ENCODE measurements at places on chromosomes 16 and 17.

- H3K27me3 ChIP-seq: no peaks in the 10 kb centered on the region
- no peak overlapping the region for H3K27ac ChIP-seq
- no peak overlapping the region for H3K4me3 ChIP-seq
- no peaks in the 10 kb centered on the region for H3K36me3 ChIP-seq
- DNase-seq: no peak
- H3K4me1 ChIP-seq: no peaks in the 10 kb centered on the region
Measured at GRCh38 chr16:78894886-78895285, 705.7 kb downstream of the MAF start.

- no peaks in the 10 kb centered on the region for H3K4me1 ChIP-seq
- no peak for DNase-seq
- H3K27me3 ChIP-seq: no peaks in the 10 kb centered on the region
- no peak overlapping the region for H3K27ac ChIP-seq
- H3K36me3 ChIP-seq: no peaks in the 10 kb centered on the region
Measured at GRCh38 chr16:8168016-8168415, 422.3 kb downstream of the TMEM114 start.

DNA sequence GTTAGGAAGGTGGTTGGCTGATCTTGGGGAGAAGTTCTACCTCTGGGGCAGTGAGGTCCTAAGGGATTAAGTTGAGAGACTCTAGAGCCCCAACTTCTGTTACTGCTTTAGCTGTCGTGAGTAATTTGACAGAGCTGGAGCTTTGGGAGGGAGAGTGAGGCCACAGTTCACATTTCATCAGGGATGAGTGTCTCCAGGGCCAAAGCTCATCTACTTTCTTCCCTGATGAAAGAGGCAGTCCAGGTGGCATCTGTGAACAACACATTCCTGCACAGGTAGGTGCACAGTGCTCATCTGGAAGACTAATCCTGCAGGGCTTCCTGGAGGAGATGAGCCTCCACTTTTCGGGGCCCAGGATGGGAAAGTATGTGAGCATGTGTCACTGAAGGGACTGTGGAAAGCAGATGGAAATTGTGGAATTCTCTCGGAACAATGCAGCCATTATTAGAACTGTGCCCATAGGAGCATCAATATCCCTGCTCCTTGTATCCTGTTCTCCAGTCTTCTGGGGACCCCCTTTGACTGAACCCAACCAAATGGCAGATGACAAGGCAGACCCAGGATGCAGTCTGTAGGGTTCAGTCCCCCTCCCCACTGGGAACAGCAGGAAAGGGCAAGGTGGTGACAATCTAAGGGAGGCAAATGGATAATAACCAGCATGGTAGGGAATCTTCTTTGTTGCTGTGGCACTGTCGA lies 9.0 kb downstream of the DYNLL2 start:
- H3K4me3 ChIP-seq: no peak overlapping the region
- no peaks in the 10 kb centered on the region for H3K27me3 ChIP-seq
- H3K36me3 ChIP-seq: peaks cover 73% of the 10 kb centered on the region

- H3K36me3 ChIP-seq: peaks cover 15% of the 10 kb centered on the region
- H3K27me3 ChIP-seq: no peaks in the 10 kb centered on the region
- DNase-seq: no peak
- peaks cover 57% of the 10 kb centered on the region for H3K4me1 ChIP-seq
- no peak overlapping the region for H3K27ac ChIP-seq
- H3K4me3 ChIP-seq: no peak overlapping the region
Measured at GRCh38 chr16:8959921-8960787, 3.6 kb downstream of the USP7 start.

- no peaks in the 10 kb centered on the region for H3K27me3 ChIP-seq
- no peak overlapping the region for H3K27ac ChIP-seq
- no peak overlapping the region for H3K4me3 ChIP-seq
Measured at GRCh38 chr16:57469046-57469445, 6.6 kb downstream of the POLR2C start.

- peak; percentile 38 for DNase-seq
- H3K27me3 ChIP-seq: no peaks in the 10 kb centered on the region
- no peak overlapping the region for H3K27ac ChIP-seq
- no peak overlapping the region for H3K4me3 ChIP-seq
- H3K4me1 ChIP-seq: no peaks in the 10 kb centered on the region
Measured at GRCh38 chr16:85037050-85037410, 9.4 kb downstream of the KIAA0513 start.

DNA sequence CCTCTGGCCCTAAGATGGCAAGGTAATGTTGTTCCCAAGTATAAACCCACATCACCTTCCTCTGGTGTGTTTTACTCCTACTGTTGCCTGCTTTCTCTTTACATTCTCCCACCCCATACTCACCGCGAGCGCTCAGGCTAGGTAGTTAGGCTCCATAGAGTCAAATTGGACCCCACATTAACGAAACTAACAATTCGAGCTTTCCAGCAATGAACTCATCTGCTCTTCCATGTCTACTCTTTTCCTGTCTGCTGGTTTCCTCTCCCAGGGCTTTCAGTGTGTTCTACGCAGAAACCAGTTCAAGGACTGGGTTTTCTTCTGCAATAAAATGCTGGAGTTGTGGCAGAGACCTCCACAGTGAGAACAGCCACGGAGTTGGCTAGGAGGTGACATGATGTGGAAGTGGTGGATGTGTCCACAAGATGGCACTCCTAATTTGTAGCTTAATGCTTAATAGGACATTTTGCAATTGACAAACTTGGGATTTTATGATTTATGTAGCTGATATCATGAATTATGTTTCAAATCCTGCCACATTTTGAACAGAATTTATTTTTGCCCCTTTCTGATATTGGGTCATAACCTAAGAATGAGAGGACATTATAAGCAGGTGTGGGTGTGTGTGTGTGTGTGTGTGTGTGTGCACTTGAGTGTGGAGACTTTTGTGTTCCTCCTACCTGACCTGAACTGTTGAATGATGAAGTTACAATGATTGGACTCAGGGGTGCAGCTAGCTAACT lies 2.2 kb upstream of the UQCRC2 start:
- no peak overlapping the region for H3K4me3 ChIP-seq
- H3K27ac ChIP-seq: no peak overlapping the region
- H3K4me1 ChIP-seq: peaks cover 10% of the 10 kb centered on the region
- H3K36me3 ChIP-seq: peaks cover 6% of the 10 kb centered on the region
- peak; percentile 12 for DNase-seq
